ENCODE measurements at places on chromosomes 11 and 22. TPM values are rescaled to one million over a fixed set of nuclear protein-coding genes. Genes with fewer than 3 reads are reported as not detected.

A4GALT gene
- 10.7 TPM for total RNA-seq

TRIM44 gene
- total RNA-seq, result 16.0 TPM

CASP5 gene
- total RNA-seq, result 0.74 TPM

- no peak for DNase-seq
These were observed 68.4 kb downstream of the TBC1D22A start for GRCh38 chr22:46830841-46831240.

DNA sequence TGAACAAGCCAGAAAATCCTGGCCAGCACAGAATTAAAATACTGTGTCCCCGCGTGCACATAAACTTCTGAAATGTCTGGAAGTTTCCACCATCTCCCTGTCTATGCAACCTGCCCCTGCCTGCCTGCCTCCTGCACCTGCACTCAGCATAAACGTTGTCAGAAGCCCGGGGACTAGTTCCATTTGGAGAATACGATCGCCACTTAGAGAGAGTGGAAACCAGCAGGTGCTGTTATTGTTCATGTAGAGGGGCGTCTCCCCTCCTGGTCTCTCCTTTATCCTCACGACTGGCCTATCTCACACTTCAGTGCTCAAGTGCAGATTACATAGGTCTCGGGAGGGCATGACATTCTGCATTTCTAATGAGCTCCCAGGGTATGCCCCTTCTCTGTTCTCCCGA lies 35.6 kb downstream of the MPPED1 start:
- DNase-seq, result no peak

DNA sequence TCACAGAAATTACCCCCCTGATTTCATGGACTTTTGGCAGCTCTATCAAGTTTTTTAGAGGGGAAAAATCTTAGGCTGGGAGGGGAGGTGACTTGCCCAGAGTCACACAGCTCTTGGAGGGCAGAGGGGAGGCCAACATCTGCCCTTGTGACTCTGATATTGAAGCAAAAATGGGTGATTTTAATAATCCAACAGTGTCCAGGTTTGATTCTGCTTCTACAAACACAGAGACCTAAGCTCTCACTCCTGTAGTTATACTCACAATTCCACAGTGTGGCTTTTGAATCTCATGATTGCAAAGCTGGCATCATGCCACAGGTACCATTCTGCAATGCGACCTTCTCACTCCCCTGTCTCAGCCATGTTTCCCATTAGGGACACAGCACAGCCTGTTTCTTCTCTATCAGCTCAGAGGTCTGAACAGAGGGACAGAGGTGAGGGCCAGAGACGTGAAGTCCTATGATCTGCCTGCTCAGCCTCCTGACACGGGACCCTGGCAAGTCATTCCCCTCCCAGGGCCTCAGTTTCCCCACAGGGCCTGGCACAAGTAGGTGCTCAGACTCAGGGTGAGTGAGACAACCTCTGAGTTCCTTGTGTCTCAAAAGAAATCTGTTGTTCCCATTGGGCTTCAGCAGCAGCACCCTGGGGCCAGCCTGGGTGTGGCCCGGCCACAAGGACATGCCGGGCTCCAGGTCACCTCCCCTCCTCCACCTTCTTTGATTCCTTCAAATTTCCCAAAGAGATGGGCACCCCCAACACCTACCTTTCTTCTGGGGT lies 766 bp downstream of the APOL2 start:
- DNase-seq, result no peak

- DNase-seq, result no peak
These were observed 1.5 kb downstream of the TIMM10 start for GRCh38 chr11:57529012-57529411.

DNA sequence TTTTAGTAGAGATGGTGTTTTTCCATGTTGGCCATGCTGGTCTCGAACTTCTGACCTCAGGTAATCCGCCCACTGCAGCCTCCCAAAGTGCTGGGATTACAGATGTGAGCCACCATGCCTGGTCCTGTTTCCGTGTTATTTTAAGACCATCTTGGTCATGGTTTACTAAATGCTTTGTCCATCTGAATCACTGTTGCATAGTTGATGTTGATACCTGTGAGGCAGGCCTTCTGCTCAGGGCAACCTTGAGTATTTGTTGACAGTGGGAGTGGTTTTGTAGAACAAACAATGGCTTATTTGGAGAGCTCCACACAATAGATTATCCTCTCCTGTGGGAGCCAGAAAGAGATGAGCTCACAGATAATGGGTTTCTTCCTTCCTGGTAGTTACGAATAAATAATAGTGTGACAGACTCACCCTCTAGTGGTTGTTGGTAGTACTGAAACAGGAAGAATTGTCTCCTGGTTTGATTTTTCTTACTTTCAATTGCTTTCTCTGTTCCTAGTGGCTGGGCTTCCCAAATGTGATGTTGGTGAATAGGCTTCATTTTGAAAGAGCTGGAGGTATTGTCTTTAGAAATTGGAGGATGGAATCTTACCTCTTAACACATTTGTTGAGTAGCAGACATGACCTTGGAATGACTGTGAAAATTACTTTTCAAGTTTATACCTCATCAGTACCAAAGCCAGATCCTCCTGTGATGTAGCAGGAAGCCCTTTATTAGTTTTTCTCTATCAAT lies 39.0 kb downstream of the CTNND1 start:
- peak; percentile 79 for DNase-seq

GRCh38 chr22:48779211-48779643 lies 1048.4 kb downstream of the BRD1 start:
- DNase-seq, result no peak

DNA sequence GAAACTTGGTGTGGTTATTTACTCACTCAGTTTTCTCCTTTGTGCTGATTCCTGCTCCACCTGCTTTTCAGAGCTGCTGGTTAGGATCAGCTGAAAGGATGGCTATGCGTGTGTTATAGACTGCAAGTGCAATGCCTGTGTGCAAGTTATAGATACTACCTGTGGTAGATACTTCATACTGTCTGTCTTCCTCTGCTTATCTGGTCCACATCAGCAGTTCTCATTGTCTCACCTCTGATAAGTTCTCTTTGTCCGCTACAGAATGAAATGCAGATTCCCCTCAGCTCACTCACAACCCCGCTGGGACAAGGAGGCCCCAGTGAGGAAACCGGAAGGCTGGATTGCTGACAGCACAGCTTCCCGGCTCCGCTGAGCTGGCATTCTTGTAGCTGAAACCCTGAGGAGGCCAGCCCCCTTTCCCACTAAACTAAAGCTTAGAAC lies 37.5 kb upstream of the LYVE1 start:
- no peak for DNase-seq

DNA sequence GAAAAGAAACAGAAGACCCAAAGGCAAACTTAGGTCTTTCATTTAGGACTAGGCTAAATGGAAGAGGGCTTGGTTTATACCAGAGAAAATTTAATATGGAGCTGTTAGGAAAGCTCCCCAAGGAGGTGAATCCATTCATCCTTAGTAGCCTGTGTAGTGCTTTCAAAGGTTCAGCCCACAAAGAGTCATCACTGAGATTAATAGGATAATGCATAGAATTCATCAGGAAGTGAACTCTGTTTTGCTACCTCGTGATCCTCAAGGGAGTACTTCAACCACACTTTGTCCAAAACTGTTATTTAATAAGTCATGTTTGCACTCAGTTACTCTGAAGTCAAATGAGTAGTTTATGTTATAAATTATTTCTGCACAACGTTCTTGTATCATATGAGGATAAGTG lies 43.3 kb upstream of the MMP7 start:
- DNase-seq, result no peak

- no peak for DNase-seq
These were observed 23.2 kb upstream of the BIRC3 start for GRCh38 chr11:102293873-102294601.

- DNase-seq, result peak; percentile 15
These were observed 125.6 kb downstream of the BCR start for GRCh38 chr22:23305922-23306374.

GRCh38 chr11:104484804-104485554 lies 321.0 kb upstream of the PDGFD start:
- no peak for DNase-seq
